NCI-H510A treated with DMSO at 0.1 percent for 48 hours (cell line): ENCODE measurements at places on chromosomes 5 and 9.

- DNase-seq, result no peak
Observed at GRCh38 chr9:123998278-123998925, 13.2 kb upstream of the LHX2 start.

GRCh38 chr9:37503736-37504135, 18.0 kb downstream of the POLR1E start:
- DNase-seq, result no peak

DNA sequence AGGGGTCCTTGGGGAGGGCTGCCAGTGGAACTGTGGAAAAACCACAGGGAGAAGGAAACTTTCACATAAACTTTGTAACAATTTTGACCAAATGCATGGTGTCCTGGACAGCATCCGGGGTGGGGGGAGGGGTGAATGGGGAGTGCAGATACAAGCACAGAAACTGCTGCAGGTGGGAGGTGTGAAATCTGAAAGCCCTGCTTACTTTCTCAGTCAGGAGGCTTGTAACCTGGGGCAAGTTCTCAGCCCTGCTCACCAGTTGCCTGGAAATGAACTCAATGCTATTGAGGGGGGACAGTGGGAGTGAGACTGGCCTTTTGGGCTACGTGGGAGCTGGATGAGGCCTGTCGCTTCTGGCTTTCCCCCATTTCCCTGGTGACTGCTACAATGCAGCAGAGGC, 694.5 kb upstream of the ZNF608 start:
- no peak for DNase-seq

DNA sequence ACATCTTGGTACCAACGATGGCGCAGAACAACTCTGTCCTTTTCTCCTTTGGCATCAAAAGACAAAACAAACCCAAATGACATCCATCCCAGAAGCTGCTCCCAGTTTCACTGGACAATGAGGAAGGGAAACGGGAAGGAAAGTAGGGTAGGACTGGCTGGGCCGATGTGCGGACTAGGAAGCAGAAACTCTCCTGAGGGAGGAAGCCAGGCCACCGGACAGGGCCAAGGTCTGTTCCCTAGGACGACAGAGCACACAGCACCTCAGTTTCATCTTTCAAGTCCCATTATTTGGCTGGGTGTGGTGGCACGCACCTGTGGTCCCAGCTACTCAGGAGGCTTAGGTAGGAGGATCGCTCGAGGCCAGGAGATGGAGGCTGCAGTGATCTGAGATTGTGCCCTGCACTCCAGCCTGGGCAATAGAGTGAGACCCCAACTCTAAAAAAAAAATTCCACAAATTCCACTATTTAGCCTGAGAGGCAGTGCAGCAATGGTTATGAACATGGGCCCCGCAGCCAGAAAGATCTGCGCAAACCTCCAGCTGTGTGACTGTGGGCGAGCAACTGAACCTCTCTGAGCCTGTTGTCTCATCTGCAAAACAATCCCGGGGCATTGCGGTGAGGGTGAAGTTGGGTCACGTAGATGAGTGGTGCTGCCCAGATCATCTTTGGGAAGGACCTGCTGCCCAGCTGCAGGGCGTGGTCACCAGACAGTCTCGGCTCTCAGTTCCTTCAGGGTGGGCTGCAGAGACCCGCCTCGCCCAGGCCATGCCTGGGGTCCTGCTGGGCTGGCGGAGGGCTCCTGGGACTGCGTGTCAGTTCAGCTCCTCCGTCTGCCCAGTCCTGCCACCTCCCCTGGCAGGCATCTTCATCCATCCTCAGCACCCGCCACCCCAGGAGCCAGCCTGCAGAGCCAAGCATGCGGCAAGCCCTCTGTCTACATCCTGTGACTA, 101.2 kb upstream of the RAPGEF1 start:
- no peak for DNase-seq

GRCh38 chr5:17257705-17258273, 40.4 kb downstream of the BASP1 start:
- no peak for DNase-seq

- no peak for DNase-seq
Observed at GRCh38 chr5:10673017-10673389, 88.0 kb downstream of the DAP start.

- no peak for DNase-seq
Observed at GRCh38 chr9:126299706-126300276, 26.8 kb upstream of the MVB12B start.

DNA sequence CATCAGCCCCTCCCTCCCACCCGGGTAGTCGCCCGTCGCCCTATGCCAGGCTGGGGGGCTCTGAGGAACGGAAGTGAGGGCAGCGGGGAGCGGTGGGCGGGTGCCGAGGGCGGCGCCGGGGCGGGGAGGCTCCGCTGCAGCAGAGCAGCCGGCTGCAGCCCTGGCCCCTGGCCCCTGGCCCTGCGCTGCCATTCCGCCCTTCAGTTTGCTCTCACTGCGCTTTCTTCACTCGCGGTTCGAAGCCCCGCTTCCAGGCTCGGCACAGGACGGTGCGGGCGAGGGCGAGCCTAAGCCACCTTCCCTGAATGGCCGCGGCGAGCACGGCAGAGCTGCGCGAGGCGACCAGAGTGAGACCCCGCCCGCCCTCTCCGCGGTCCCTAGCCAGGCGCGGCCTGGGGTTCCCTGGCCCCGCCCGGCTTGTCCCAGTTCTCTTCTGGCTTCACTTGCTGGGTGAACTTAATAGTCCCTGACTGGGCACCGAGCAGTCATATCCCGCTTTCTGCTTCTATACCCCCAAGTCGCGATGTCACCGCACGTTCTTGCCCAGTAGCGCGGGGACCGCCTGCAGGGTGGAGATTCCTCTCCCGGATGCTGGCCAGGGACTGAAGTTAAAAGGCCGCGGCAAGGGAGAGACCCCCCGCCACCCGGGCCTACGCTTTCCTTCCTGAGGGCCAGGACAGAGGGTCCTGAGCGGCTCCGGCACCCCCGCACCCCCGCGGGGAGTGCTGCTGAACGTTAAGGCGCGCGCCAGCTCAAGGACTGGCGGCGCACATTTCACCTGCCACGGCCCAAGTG, 623 bp upstream of the TRIM36 start:
- no peak for DNase-seq

DNA sequence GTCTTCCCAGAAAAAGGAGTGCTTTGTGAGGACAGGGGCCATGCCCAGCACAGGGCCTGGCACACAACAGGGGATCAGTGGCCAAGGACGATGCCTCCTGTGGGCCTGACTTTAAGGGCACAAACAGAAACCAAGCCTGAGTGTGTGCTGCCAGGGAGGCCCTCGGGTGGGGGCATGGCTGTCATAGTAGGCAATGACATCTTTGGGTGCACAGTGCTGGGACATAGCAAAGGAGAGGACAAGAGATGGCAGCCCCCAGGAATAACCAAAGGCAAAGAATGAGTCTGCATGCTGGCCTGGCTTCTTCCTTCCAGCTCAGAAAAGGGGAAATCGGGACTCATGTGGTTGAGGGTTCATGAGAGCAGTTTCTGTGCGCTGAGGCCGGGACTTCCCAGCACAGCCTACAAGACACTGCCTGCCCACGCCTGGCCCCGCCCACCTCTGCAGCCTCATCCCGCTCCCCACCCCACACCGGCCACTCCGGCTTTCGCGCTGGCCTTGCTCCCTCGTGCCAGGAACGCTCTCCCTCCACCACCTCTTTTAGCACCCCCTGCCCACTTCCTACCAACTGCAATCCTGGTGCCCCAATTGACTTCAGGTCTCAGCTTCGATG, 13.8 kb upstream of the LHX2 start:
- DNase-seq, result no peak
